CD4-positive, CD25-positive, alpha-beta regulatory T cell (primary cell): ENCODE measurements at places on chromosomes 6 and 20.

GRCh38 chr20:38308047-38308438 lies 4.1 kb downstream of the BPI start:
- DNase-seq = no peak

GRCh38 chr6:29749308-29749662 lies 26.1 kb downstream of the HLA-F start:
- DNase-seq = no peak

DNA sequence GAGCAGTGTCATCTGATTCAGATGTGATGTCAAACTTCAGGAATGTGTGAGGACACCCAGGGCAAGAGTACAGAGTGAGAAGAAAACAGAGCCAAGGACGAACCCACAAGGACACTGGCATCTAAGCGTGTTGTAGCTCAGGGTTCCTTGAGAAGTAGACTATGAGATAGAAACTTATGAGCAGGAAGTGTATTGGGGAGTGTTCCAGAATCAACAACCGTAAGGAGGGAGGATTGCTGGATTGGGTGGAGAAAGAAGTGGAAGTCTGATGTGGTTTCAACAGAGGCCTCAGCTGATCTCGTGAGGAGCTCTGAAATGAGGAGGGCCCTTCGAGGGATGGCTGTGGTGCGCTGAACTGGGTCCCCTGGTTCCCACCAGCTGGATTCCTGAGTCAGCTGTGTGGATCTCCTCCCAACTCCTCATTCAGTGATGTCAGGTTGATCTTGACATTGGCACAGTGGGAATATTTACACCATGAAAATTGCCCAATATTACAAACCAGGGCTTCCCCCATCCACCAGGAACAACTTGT lies 25.7 kb upstream of the IGF2R start:
- no peak for DNase-seq

DNA sequence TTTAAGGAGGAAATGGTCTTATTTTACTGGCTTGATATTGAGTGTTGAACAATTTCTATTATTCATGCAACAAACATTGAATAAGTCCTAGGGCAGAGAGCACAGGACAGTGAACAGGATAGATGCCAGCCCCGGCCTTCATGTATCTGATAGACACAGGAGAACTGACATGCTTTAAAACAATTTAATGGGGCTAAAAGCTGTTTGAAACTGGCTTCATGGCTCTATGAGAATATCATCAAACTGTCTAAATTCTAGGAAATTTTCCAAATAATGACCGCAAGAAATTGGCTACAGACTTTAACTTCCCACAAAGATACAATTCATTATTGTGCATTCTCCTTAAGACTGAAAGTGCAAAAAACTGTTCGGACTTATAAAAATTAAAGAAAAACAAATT lies 69.0 kb downstream of the ID4 start:
- no peak for DNase-seq

DNA sequence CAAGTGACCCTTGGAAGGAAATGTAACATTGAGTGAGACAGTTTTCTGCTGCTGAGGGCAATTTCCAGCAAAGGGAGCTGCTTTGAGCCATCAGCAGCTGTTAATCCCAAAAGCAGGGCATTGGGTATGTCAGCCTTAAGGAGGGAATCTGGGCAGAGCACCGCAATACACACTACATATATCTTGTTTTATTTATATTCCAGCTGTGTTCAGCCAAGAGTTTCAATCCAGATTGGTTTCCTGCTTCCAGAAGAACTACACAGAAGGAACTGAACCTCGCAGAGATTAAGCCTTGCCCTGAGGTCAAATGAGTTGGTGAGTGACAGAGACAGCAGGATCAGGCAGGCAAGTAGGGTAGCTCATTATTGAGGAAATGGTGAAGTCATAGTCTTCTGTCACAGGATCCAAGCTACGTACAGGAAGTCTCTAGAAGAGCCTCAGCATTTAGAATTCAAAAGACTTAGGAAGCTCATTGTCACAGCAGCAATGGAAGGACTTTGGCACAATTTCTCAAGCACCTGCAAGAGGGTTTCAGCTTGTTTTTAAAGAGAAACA lies 109.9 kb upstream of the HEY2 start:
- no peak for DNase-seq

DNA sequence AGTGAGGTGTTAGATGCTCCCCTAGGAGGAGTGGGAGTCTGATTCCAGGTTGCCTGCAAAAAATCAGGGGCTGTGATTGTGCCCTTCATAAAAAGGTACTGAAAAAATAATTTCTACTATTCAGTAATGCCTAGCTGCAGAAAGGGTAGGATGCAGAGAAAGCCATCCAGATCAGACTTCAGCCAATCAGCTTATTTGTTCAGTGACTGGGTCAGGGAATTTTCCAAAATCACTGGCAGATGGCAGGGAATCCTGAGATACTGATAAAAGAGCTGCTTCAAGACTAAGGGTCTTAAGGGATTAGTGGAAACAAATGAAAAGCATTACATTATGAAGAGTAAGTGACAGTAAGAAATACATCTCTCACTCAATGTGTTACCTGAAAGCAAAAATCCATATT lies 42.8 kb upstream of the MTRF1L start:
- no peak for DNase-seq

GRCh38 chr20:61883857-61884393 lies 181.8 kb downstream of the TAF4 start:
- no peak for DNase-seq

- no peak for DNase-seq
Measured at GRCh38 chr6:63352069-63352543, 32.3 kb upstream of the LGSN start.

GRCh38 chr6:79232696-79233462 lies 1.6 kb downstream of the HMGN3 start:
- no peak for DNase-seq

DNA sequence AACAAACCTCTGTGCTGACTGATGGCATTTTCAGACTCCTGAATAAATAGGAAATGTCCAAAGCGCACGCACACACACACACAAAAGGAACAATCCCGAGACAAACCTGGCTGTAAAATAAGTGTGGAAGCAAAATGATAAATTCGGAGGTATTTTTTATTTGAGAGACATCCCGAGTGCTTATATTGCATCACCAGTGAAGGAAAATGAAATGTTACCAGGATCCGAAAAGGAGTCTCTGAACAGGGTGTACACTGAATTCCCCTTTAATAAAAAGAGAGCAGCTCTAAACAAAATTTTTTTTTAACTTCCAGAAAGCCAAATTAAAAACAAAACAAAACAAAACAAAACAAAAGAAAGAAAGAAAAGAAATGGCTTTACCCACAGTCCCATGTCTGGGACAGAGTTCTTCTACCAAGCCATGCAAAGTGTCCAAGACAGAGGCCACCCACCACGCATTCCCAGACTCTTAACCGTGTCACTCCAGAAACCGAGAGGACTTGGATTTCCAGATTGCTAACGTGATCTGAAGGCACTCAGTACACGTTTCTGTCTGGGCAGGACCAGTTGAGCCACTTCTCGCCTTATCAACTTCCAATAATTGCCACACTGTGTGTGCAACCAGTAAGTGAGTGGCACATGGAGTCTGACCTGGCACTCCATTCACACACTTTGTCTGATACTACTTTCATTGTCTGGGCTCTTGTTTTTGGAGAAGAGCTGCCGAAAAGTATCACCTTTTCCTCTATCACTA lies 817 bp downstream of the ME1 start:
- no peak for DNase-seq

DNA sequence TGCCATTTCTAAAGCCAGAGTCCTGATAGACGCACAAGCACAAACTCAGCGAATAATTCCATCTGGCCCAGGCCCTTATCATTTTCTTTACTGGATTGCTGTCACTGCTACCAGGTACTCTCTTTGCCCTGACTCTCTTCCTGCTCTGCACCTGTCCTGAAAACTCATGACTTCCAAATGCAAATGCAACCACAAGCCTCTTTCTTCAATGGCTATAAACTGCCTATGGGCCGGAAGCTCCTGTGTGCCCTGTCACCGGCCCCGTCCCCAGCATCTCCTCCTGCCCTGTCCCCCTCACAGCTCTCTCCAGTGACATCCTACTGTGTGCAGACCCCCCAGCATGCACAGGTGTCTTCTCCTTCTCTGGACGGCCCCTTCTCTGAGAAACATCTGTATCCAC lies 302.6 kb downstream of the GMDS start:
- no peak for DNase-seq

- DNase-seq = no peak
Measured at GRCh38 chr6:20632696-20633095, 98.4 kb downstream of the CDKAL1 start.
